Osteoblast (primary cell): ENCODE measurements at places on chromosomes 12 and 14. TPM values are rescaled to one million over a fixed set of nuclear protein-coding genes. Genes with fewer than 3 reads are reported as not detected.

DNA sequence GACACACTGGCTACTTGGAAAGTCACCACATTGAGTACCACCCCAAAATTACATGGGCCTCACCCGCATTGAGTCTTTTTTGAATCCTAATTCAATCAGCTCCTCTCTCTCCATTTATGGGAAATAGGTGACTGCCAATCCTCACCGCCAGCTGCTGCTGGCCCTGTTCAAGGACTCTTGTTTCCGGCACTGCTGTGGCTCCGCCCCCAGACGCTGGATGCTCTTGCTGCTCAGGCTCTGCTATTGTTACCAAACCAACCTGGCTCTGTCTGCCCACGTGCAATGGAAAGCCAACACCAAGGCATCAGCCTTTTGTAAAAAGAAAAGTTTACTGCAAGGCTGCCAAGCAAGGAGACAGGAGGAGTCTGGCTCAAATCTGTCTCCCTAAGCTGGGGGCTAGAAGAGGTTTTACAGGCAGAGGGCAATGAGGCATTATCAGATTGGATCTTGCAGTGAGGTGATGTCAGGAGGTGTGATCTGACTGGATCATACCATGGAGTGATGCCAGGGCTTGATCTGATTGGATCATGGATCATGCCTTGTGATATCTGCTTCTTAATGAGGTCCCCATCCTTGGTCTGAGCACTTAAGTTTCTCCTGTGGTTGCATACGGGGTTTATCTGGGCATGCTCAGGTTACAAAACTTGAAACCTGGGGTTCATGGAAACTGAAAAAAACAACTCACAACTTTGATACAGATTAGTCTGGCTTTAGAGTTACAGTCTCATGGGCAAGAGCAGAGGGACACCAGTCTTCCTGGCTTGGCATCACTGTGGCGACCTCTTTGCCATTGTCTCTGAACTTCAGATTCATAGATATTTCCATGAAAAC lies 117.1 kb upstream of the SLC35F4 start:
- no peak for DNase-seq

- DNase-seq = peak; percentile 22
Observed at GRCh38 chr12:34275129-34275528, 252.8 kb downstream of the ALG10 start.

GRCh38 chr12:56315249-56315621 lies 553 bp downstream of the CNPY2 start:
- no peak for DNase-seq

- no peak for DNase-seq
Observed at GRCh38 chr12:96441816-96442215, 41.6 kb upstream of the CDK17 start.

- no peak for DNase-seq
Observed at GRCh38 chr12:19402211-19402610, 37.1 kb upstream of the AEBP2 start.

- DNase-seq = no peak
Observed at GRCh38 chr12:54420766-54421144, 1.7 kb upstream of the ITGA5 start.

DNA sequence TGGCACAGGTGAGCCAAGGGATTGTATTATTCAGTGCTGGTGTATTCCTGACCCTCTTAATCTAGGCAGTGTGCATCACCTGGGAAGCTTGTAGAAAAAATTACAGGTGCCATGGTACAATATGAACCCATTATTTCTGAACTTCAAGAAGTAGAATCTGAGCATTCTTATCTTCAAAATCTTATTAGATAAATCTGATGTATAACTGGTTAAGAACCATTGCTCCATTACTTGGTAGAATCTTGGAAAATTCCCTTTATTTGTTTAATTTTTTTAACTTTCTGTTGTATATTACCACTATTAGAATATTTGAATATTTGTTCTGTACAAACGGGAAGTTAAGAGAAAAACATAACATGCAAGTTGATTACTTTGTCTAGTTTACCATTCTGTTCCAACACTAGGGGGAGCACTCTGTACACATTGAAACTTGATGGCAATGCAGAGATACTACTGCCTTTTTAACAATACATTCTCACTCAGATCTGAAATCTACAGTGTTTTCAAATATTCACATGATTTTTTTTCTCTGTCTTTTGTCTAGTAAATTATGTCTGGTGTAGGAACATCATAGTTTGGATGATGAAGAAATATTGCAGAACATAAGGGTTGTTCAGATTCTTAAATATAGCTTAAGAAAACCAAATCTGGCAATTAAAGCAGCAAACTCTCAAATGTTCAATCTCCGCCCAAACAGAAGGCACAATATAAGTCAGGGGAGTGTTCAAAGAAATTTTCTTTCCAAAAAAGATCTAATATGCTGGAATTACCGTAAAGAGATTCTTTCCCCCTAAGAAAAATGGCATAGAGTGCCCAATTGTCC lies 196.6 kb downstream of the PCNX1 start:
- DNase-seq = no peak

- no peak for DNase-seq
Observed at GRCh38 chr14:102729825-102730224, 47.4 kb upstream of the TRAF3 start.

GRCh38 chr14:50533806-50534205 lies 1.4 kb upstream of the MAP4K5 start:
- DNase-seq = peak; percentile 45

GRCh38 chr12:1864456-1864855 lies 44.1 kb downstream of the LRTM2 start:
- DNase-seq = no peak

GRCh38 chr12:6368906-6369525 lies 6.3 kb downstream of the SCNN1A start:
- DNase-seq = peak; percentile 32

- DNase-seq = peak; percentile 91
Observed at GRCh38 chr12:64679487-64680001, 69.2 kb downstream of the RASSF3 start.

- peak; percentile 86 for DNase-seq
Observed at GRCh38 chr14:95320078-95320895, 579 bp upstream of the CLMN start.

Gene TESPA1
- total RNA-seq = not detected in 2 replicates

Gene ZFHX2
- 0.59 and 0.72 TPM in 2 replicates for total RNA-seq

Gene PMCH
- total RNA-seq = not detected in 2 replicates
